ENCODE measurements at places on chromosomes 2 and 18. TPM values are rescaled to one million over a fixed set of nuclear protein-coding genes. Genes with fewer than 3 reads are reported as not detected.

Gene SFTPB
- total RNA-seq: 19,115 TPM

Gene CREG2
- 0.67 TPM for total RNA-seq

Gene DCDC2C
- not detected for total RNA-seq

Gene CTAGE1
- 0.06 TPM for total RNA-seq

Gene OTOF
- total RNA-seq: not detected

Gene CTLA4
- 1.0 TPM for total RNA-seq

Gene SPATA3
- not detected for total RNA-seq

GRCh38 chr2:141641462-141641861 lies 489.4 kb downstream of the LRP1B start:
- no peak overlapping the region for H3K4me3 ChIP-seq
- DNase-seq: no peak
- no peaks in the 10 kb centered on the region for H3K36me3 ChIP-seq
- H3K27me3 ChIP-seq: no peaks in the 10 kb centered on the region

DNA sequence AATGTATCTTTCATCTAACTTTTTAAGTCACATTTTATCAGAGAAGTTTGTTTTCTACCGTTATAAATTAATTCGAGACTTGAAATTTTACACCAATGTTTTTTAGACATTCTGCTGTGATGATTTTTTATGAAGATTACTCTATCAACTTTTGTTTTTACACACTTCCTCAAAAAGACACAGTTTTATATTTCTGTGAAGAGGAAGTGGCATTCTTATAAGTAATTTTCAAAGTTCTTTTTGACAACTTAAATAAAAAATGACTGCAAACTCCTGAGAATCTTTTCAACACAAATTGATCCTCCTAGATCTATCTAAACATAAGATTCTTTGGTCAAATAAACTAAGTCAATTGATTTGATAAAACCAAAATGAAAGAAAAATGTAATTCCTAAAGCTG lies 13.7 kb downstream of the ANKRD44 start:
- no peak for DNase-seq
- peaks cover 5% of the 10 kb centered on the region for H3K4me1 ChIP-seq
- H3K27me3 ChIP-seq: no peaks in the 10 kb centered on the region
- H3K27ac ChIP-seq: no peak overlapping the region

DNA sequence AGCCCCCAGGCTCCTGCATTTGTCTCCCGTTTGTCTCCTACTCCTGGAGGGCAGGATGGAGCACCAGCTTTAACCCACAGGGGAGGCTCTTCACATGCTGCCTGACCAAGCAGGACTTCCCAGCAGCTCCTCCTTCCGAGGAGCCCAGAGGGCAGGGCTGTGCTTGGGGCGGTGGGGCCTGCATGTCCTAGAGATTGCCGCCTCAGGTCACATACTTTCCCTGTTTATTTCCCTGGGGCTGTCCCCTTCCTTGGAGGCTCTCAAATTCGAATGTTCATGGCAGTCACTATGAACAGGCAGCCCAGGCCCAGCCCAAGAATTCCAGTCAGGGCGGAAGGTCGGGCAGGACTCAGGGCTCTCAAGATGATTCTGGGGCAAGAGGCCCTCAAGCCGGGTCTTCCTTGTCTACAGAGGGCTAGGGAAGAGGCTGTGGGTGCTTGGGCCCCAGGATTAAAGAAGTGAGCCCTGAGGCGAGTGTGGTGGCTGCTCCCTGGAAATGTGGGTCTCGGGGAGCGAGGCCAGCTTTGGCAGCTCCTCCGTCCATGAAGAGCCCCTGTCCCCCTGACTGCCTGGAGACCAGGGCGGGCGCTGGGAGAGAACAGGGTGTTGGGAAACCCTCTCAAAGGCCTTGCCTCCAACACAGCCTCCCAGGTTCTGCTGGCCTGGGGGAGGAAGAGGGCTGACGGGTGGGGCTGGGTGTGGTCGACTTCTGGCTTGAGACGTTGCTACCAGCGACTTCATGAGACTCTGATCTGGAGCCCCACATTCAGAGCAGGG lies 48.9 kb upstream of the HPCAL1 start:
- DNase-seq: no peak
- H3K4me3 ChIP-seq: no peak overlapping the region
- no peaks in the 10 kb centered on the region for H3K4me1 ChIP-seq
- no peaks in the 10 kb centered on the region for H3K27me3 ChIP-seq
- no peaks in the 10 kb centered on the region for H3K36me3 ChIP-seq

DNA sequence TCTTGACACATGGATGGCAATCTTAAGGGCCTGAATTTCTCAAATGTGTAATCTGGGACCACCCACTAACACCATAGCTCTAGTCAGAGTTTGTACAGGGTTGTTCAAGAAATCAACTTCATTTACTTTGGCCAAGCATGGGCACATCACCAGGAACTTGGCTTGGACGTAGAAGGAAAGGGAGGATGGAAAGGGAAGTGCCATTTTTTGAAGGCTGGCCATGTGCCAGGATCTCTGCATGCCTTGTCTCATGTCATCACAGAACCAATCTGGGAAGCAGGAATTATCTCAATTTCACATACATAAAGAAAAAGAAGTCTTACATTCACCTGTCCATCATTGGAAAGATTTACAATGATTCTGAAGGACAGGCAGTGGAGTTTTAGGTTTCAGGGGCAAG lies 128.1 kb downstream of the ANTXR1 start:
- no peak for DNase-seq
- no peak overlapping the region for H3K27ac ChIP-seq
- H3K27me3 ChIP-seq: no peaks in the 10 kb centered on the region
- H3K36me3 ChIP-seq: no peaks in the 10 kb centered on the region
- H3K4me3 ChIP-seq: no peak overlapping the region

GRCh38 chr2:12463189-12463588 lies 253.5 kb upstream of the TRIB2 start:
- no peak for DNase-seq
- no peaks in the 10 kb centered on the region for H3K27me3 ChIP-seq
- no peak overlapping the region for H3K27ac ChIP-seq
- H3K4me3 ChIP-seq: no peak overlapping the region
- H3K36me3 ChIP-seq: no peaks in the 10 kb centered on the region

- peaks cover 3% of the 10 kb centered on the region for H3K4me1 ChIP-seq
- H3K4me3 ChIP-seq: no peak overlapping the region
- H3K27ac ChIP-seq: no peak overlapping the region
- no peaks in the 10 kb centered on the region for H3K27me3 ChIP-seq
- no peaks in the 10 kb centered on the region for H3K36me3 ChIP-seq
- no peak for DNase-seq
Measured at GRCh38 chr2:26356111-26356510, 9.5 kb upstream of the ADGRF3 start.

- no peak for DNase-seq
- H3K36me3 ChIP-seq: no peaks in the 10 kb centered on the region
- H3K4me3 ChIP-seq: no peak overlapping the region
Measured at GRCh38 chr2:240704651-240705050, 13.0 kb downstream of the AQP12A start.

- H3K27me3 ChIP-seq: peaks cover 15% of the 10 kb centered on the region
Measured at GRCh38 chr2:109133746-109134145, 4.7 kb downstream of the SH3RF3 start.

DNA sequence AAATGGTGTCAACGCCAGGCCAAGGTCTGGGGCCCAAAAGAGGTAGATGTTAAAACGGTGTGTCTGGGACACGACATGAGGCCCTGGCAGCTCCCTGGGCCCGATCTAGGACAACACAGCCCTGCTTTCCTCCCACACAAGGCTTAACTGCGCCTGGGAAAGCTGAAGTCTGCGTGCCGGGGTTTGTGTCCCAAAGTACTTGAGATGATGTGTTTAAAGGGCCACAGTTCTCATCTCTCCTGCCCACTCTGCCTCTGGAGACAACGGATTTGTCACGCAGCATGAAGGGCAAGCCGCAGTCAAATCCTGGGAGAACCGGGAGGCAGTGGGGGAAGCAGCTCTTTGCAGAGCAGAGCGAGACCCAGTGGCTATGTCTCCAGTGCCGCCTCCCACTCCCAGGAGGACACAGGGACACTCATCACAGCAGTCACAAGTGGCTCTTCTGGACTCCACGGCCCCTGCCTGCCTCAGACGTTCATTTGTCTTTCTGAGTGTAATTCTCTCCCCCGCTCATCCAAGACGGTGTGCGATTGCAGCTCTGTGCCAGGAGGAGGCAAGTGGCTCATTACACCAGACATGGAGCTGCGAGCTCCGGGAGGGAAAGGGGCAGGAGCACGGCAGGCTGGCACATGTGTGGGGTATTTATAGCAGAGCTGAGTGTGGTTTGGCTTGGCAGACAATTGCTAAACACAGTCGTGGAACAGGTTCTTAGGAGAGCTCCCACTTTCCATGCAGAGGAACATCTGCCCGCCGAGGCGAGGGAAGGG lies 57.7 kb upstream of the SEMA4C start:
- H3K4me1 ChIP-seq: peaks cover 13% of the 10 kb centered on the region
- DNase-seq: no peak
- H3K36me3 ChIP-seq: no peaks in the 10 kb centered on the region

- H3K36me3 ChIP-seq: no peaks in the 10 kb centered on the region
- H3K4me3 ChIP-seq: no peak overlapping the region
- no peaks in the 10 kb centered on the region for H3K4me1 ChIP-seq
- no peaks in the 10 kb centered on the region for H3K27me3 ChIP-seq
Measured at GRCh38 chr2:14756122-14756541, 123.6 kb downstream of the LRATD1 start.

DNA sequence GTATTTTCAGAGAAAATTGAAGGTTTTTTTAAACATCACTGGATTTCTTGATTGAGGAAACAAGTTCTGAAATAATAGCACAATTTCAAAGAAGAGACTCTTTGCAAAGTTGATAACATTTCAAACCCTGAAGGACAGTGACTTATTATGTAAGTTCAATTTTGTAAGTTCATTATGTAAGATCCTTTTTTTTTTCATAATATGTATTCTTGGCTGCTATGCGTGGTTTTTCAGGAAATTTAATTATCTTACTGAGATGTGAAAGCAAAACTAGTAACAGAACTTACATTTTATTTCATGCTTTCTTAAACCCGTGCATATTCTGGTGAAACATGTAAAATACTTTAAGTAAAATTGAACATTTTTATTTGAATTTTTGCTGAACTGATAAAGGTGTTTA lies 65.4 kb downstream of the RIF1 start:
- DNase-seq: no peak
- H3K27ac ChIP-seq: no peak overlapping the region
- H3K27me3 ChIP-seq: no peaks in the 10 kb centered on the region
- no peaks in the 10 kb centered on the region for H3K4me1 ChIP-seq
- no peak overlapping the region for H3K4me3 ChIP-seq

DNA sequence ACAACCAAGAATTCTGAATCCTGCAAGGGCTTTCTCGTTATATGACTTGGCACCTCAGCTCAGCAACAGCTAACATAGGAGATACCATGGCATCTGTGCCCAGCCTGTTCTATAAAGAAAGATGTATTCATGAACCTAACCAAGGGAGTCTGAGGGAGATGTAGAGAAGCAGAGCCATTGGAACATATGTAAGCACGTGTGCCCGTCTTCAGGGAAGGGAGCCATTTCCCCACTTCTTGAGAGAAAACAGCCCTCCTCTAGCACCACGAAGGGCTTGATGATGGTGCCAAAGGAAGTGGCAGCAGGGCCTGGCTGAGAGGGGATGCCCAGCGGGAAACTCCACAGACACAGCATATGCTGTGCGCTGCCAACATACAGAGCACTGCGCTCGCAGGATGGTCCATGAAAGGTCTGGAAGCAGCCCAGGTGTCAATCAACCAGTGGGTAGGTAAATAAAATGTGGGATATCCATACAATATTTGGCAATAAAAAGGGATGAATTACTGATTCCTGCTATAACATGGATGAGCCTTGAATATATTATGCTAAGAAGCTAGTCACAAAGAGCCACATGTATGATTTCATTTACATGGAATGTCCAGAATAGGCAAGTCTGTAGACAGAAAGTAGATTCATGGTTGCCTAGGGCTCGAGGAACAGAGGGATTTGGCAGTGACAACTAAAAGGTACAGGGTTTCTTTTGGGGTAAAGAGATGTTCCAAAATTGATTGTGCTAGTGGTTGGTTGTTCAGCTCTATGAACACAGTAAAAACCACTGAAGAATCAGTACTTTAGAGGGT lies 16.1 kb downstream of the TMEM247 start:
- H3K27ac ChIP-seq: no peak overlapping the region
- H3K36me3 ChIP-seq: no peaks in the 10 kb centered on the region
- peaks cover under 1% of the 10 kb centered on the region for H3K4me1 ChIP-seq
- no peaks in the 10 kb centered on the region for H3K27me3 ChIP-seq
- no peak for DNase-seq
- H3K4me3 ChIP-seq: no peak overlapping the region

DNA sequence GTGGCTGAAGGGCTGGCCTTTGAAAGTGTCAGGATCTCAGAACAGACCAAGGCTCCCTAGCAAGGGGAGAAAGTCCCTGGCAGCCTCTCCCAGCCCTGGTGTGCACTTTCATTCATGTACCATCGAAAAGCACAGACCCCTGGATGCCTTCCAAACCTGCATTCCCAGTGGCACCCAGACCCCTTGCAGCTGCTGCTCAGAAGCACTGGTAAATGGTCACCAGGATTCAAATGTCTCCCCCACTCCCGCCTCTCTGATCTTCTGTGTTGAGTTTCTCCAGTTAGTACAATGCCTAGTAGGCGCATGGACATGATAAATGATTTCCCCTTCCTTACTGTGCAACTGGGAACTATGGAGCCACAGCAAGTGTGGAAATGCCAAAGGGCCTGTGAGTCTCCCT lies 180.0 kb downstream of the GLI2 start:
- peaks cover 3% of the 10 kb centered on the region for H3K27me3 ChIP-seq
- peaks cover 22% of the 10 kb centered on the region for H3K4me1 ChIP-seq
- DNase-seq: peak; percentile 65
- H3K27ac ChIP-seq: peak overlapping the region; percentile 69
- no peak overlapping the region for H3K4me3 ChIP-seq
- no peaks in the 10 kb centered on the region for H3K36me3 ChIP-seq

DNA sequence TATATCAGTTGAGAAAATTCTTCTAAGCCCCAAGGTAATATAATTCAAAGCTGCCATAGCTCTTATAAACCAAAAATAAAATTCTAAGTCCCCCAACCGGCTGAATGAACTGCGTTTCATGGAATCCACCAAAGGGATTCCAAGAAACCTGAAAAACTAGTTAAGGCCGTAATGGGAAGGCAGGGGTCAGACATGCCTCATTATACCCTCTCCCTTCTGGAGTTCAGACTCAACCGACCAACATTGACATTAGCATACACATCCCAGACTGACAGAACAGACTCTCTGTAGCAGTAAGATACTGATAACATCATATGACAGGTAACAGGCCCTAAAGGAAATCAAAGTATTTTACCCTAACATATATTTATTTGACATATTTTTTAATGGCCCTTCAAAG lies 31.4 kb upstream of the PHLPP1 start:
- H3K4me3 ChIP-seq: no peak overlapping the region
- no peaks in the 10 kb centered on the region for H3K27me3 ChIP-seq
- no peak overlapping the region for H3K27ac ChIP-seq
- H3K4me1 ChIP-seq: no peaks in the 10 kb centered on the region
- no peaks in the 10 kb centered on the region for H3K36me3 ChIP-seq

DNA sequence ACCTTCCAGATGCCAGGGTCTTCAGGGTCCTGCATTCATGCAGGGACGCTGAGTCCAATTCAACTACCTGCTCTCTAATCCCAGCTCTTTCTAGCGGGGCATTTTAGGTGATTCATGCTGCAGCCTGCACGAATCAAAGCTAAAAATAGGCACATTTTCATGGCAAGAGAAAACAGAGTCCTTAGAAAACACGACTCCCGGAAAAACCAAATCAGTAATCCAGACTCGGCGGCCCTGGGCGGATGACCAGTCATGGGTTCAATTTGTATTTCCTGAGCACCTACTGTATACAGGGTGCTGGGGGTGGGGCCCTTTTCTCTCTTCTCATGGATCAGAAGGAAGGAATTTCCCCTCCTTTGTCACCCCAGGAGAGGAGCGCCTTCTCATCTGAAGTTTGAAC lies 64.4 kb downstream of the LONRF2 start:
- DNase-seq: no peak
- no peaks in the 10 kb centered on the region for H3K36me3 ChIP-seq
- no peak overlapping the region for H3K4me3 ChIP-seq
- H3K4me1 ChIP-seq: no peaks in the 10 kb centered on the region
- no peak overlapping the region for H3K27ac ChIP-seq
